ENCODE measurements at places on chromosomes 7 and 10.
A peak's percentile ranks its signal among the peaks of the same experiment; 100 is the strongest.

DNA sequence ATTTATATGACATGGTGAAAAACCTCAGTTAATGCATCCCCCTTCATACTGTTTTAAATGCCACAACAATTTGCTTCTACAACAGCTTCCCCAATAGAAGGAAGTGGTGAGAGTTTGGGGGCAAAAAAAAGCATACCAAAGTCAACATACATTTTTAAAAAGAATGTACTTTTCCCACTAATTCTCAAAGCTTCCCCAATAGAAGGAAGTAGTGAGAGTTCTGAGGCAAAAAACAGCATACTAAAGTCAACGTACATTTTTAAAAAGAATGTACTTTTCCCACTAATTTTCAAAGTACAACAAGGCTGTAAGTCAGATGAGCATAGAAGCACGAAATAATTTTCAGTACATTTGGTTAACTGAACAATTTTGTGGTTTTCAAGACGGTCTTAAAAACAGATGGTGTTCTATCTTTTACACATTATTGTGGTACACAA, 24.0 kb downstream of the WASL start:
- DNase-seq, result no peak

DNA sequence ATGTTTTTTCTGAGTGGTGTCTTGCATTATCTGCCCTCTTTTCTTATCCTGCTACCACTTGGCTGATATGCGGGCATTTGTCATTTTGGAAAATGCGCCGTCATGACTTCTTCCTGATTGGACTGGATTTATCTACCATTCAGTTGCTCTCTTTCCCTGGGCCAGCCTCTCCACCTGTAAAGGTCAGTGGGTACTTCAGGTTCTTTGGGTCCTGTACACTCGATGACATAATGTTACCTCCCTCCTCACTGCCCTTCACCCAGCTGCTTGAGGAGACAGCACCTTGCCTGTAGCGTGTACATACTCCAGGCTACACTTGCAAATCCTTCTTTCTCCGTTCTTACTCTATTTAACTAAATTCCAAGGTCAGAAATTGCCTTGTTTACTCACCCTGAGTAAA, 83.7 kb downstream of the RBM33 start:
- DNase-seq, result no peak

DNA sequence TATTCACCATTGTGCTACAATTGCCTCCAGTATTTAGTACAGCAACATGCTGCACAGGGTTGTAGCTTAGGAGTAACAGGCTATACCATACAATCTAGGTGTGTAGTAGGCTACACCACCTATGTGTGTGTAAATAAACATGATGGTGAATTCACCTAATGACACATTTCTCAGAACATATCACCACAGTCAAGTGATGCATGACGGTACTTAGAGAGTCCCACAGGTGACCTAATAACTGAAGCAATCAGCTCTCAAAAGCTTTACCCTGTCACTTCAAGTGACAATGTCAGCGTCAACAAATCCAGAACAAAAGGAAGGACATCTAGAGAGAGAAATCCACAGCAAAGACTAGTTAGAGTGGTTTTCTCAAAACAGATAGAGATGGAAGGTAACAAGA, 38.8 kb downstream of the CCNJ start:
- DNase-seq, result no peak

DNA sequence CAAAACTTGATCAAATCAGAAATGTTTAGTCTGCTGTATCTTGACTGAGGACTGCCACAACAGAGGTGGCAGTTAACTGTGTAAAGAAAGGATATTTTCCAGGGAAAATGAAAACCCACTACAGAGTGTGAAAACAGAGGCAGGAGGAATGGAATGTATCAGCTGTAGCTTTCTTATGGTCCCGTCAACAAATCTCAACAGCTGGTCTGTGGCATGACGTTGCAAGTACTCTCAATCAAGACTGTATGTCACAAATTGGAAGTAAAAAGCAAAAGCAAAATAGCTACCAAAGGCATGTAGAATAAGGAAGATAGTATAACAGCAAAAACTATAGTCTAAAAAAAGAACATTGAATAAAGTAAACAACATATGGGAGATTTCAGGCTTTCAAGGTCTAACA, 123.5 kb downstream of the KMT2C start:
- DNase-seq, result no peak

DNA sequence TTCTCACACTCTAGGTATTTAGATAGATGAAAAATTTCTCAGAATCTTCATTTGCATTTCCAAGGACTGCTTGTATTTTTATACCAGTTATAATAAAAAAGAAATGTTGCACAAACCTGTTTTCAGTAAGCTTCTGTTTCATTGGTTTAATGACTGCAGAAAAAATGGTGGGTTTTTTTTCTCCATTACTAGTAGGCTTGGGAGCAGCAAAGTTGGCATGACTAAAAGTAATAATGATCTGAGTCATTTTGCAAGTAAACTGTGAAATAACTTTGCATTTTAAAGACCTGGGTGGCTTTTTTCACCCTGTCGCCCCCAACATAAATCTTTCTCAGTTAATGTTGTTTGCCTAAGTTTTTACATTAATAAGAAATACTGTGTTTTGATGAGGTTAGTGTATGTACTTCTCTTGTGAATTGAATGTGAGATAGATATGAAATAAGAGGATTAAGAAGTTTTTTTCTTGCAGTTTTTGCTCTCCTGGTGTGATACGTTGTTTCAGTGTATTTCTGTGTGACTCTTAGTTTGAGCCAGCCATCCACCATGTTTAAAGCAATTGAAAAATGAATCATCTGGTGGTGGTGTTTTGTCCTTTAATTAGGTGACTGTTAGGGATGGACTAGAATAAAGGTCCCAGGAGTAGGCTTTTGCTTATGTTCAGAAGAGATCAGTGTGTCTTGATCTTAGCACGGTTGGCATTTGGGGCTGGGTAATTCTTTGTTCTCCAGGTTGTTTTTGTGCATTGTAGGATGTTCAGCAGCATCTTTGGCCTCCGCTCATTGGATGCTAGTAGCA, 1.8 kb downstream of the GNAI1 start:
- no peak for DNase-seq

- no peak for DNase-seq
These were observed 278.7 kb downstream of the SDK1 start for GRCh38 chr7:3579638-3580219.

DNA sequence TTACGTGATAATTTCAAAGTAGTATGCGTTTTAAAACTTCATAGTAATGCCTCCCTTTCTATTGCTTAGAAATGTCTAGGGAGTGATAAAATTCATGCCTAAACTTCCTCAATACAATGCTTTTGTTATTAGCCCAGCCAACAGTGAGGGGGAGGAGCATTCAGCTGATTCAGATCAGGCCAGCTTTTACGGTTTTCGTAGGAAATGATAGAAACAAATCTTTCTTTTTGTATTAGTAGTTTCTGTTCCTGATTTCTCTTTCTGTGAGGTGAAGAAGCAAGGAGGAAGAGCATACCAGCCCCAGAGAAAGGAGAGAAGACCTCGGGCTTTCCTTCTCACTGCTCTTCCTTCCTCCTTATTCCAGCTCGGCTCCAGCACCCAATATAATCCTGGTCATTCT, 35.2 kb upstream of the ITPRID1 start:
- DNase-seq, result no peak

GRCh38 chr10:31120961-31121685, 89.5 kb upstream of the ZNF438 start:
- DNase-seq, result no peak

DNA sequence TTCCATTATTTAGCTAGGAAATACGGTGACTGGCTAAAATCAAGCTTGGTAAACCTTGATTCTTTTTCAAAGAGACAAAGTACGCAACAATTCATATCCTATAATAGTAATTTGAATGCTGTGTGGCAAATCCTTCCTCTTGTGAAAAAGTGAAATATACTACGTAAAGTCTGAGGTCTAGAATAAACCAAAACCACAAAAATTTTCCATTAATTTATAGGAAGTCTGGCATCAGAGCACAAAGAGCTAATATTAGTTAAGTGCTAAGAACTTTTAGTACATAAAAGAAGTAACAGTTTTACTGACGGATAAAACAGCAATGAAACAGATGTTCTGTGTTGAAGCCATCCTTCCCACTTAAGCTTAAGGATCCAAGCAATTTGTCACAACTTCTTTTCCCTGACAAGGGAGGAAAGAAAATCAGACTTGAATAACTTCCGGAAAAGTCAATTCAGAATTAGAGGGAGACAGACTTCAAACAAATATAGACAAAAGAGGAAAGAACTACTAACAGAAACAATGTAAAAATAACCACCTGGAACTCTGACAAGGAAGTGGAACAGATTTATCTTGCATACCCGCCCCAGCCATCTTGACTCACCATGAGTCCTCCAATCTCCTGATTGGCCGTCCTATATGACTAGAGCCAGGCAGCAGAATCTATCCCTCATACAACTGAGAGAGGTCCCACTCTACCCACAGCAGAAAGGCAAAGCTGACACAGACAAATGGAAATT, 34.6 kb downstream of the RHEB start:
- DNase-seq, result peak; percentile 41

DNA sequence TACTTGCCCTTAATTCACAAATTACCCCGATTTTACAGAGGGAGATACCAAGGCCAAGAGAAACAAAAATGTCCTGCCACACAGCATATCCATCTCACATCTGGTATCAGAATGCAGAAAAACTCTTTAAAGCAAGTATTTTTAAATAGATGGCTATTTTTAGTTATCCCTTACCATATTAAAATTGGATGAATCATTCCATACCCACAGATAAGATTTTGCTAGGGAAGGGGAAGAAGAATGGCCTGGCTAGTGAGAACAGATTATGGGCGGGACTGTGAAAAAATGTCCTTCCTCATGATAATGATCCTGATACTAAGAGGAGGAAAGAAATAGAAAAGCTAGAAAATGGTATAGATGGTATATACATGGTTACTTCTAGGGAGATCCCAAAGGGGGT, 80.6 kb upstream of the GATAD1 start:
- DNase-seq, result no peak

- no peak for DNase-seq
These were observed 66.2 kb upstream of the CCNY start for GRCh38 chr10:35270100-35270499.

DNA sequence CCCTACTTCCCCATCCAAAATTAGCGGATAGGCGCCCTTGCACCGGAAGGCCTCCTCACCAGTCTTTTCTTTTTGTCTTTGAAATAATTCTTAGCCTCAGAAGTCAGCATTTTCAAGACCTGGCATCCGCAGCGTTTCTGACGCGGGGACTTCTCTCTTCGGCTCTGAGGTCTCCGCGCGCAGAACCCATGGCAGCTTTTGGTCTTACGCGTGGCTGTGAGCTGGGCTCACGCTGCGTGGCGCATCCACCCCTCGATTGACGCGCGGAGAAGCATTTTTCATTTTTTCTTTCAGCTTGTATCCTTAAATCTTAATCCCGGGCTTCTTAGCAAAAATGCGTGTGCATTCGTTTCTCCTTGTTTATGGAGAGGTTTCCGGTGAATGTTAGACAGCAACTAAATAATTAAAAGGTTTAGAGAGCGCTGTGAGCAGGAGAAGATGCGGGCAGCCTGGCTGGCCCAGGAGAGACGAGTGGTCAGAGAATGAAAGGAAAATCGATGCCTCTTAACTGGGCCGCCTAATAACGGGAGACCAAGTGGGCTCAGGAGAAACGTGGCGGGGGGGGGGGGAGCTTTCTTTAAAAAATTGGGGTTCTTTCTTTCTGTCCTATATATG, 2.0 kb upstream of the GATA3 start:
- DNase-seq, result no peak

- DNase-seq, result peak; percentile 93
These were observed 11.5 kb upstream of the OGA start for GRCh38 chr10:101829561-101830315.

DNA sequence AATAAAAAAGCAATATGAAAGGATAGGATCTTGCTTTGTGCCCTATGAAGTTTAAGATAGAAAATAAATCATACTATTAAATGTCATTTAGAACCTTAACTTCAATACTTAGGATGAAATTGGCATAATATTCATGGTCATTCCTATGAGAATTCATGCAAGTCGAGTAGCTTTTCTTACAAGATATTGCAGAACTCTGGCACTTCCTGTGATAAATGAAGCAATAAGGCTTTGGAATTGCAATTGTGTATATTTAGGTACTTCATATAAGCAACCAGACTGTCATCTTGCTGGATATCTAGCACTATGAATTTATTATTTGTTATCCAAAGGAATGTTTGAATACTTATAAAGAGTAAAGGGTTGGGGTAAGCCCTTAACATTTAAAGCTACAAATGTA, 116.5 kb downstream of the ZNF438 start:
- DNase-seq, result no peak

GRCh38 chr10:3085785-3086567, 18.6 kb downstream of the PFKP start:
- DNase-seq, result no peak

GRCh38 chr10:100173035-100173434, 12.8 kb downstream of the ERLIN1 start:
- no peak for DNase-seq

DNA sequence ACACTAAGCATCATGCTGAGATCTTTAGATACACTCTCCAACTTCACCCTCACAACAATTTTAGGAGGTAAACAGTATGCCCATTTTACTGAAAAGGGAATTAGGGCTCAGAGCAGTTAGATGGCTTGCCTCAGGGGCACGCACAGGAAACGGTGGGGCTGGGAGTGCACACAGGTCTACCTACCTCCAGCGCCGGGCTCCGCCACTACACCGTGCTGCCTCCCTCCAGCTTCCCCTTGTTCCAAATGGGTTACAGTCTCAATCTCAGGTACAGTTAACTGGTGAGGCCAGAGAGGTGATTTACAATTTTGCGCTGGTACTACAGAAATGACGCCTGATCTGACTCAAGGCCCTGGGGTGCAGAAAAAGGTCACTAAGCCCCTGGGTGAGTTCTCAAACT, 142.0 kb downstream of the NOC3L start:
- DNase-seq, result no peak

- no peak for DNase-seq
These were observed 956.7 kb downstream of the CCSER2 start for GRCh38 chr10:85284778-85285770.
